ENCODE measurements at places on chromosomes 4 and X. TPM values are rescaled to one million over a fixed set of nuclear protein-coding genes. Genes with fewer than 3 reads are reported as not detected.
A peak's percentile ranks its signal among the peaks of the same experiment; 100 is the strongest.

ADRA2C gene
- not detected for total RNA-seq

MAGEB17 gene
- not detected for total RNA-seq

PAGE4 gene
- not detected for total RNA-seq

TACR3 gene
- not detected for total RNA-seq

DUSP21 gene
- not detected for total RNA-seq

- no peak for DNase-seq
- no peaks in the 10 kb centered on the region for H3K27me3 ChIP-seq
- H3K36me3 ChIP-seq: no peaks in the 10 kb centered on the region
- H3K4me3 ChIP-seq: no peak overlapping the region
- no peak overlapping the region for H3K27ac ChIP-seq
Observed at GRCh38 chrX:53290441-53291041, 9.2 kb upstream of the IQSEC2 start.

- peaks cover 30% of the 10 kb centered on the region for H3K4me1 ChIP-seq
- peak overlapping the region; percentile 90 for H3K4me3 ChIP-seq
- DNase-seq: peak; percentile 84
- peak overlapping the region; percentile 96 for H3K27ac ChIP-seq
- peaks cover 28% of the 10 kb centered on the region for H3K27me3 ChIP-seq
- H3K36me3 ChIP-seq: peaks cover 2% of the 10 kb centered on the region
Observed at GRCh38 chr4:140149846-140150635, 3.9 kb downstream of the MAML3 start.

- no peaks in the 10 kb centered on the region for H3K36me3 ChIP-seq
- H3K27ac ChIP-seq: no peak overlapping the region
- DNase-seq: no peak
- H3K4me3 ChIP-seq: no peak overlapping the region
- peaks cover 6% of the 10 kb centered on the region for H3K27me3 ChIP-seq
- peaks cover 19% of the 10 kb centered on the region for H3K4me1 ChIP-seq
Observed at GRCh38 chr4:54959651-54960116, 165.7 kb downstream of the KDR start.

DNA sequence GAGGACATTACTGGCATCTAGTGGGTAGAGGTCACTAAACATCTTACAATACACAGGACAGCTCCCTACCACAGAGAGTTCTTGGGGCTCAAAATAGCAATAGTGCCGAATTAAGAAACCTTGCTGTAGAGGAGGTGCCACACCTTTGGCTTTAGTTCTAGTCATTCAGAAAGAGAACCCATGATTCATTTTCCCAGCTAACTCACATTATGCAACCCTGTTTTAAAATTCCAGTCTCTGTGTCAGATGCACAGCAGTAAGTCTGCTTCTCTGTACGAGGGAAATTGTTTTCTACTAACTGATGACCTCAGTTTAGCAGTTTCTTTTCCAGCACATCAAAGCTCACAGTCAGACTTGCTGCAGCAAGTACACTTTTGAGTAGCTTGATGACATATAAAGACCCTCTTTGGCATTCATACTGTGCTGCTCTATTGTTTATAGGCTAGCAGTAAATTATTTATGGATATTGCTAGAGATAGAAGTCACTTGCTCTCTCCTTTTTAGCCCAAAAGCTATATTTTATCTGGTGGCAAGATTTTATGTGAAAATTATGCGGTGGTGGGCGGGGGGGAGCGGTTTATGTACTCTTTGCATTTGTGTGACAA lies 487.8 kb upstream of the MAGEB18 start:
- no peak overlapping the region for H3K27ac ChIP-seq
- H3K4me3 ChIP-seq: no peak overlapping the region
- no peaks in the 10 kb centered on the region for H3K36me3 ChIP-seq
- DNase-seq: no peak

- DNase-seq: no peak
- no peak overlapping the region for H3K4me3 ChIP-seq
- no peaks in the 10 kb centered on the region for H3K36me3 ChIP-seq
- H3K4me1 ChIP-seq: no peaks in the 10 kb centered on the region
- no peaks in the 10 kb centered on the region for H3K27me3 ChIP-seq
Observed at GRCh38 chr4:21102667-21103066, 402.4 kb downstream of the PACRGL start.

DNA sequence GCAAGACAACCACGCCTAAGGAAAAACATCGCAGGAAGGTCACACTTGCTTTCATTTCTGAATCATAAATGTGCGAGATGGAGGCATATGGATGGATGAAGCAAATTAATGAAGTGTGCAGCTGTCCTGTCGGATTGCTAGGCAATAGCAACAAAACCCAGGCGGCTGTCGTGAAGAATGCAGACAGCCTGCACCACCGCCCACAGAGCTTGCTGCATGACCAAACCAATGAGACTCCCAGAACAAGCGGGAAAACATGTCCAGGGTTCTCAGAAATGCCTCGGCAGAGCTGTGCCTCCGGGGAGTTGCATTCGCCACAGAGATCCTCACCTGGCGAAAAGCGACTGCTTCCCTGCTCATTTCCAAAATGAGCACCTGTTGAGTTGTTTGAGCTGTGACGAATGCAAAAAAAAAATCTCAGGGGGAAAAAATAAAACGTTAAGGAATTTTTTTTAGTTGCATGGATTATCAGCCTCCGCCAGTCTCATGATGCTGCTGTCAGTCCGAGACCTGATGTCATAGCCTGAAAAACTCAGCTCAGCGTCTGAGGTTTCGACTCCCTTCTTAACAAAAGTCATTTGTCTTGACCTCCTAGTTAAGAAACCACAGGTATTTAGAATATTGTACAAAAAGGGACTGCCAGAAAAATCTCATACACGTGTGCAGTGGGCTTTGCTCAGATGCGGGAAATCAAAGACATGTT lies 155.5 kb upstream of the MXRA5 start:
- H3K36me3 ChIP-seq: no peaks in the 10 kb centered on the region
- H3K27me3 ChIP-seq: no peaks in the 10 kb centered on the region
- H3K4me1 ChIP-seq: no peaks in the 10 kb centered on the region
- DNase-seq: no peak
- no peak overlapping the region for H3K4me3 ChIP-seq

Data from activated CD8-positive, alpha-beta T cell treated with anti-CD3 and anti-CD28 coated beads, Interleukin-2, amount 10 ng/mL, durations not matched to agents 7 days and 5 days (primary cell).